ENCODE measurements at places on chromosomes 7 and 10. TPM values are rescaled to one million over a fixed set of nuclear protein-coding genes. Genes with fewer than 3 reads are reported as not detected.
A peak's percentile ranks its signal among the peaks of the same experiment; 100 is the strongest.

DNA sequence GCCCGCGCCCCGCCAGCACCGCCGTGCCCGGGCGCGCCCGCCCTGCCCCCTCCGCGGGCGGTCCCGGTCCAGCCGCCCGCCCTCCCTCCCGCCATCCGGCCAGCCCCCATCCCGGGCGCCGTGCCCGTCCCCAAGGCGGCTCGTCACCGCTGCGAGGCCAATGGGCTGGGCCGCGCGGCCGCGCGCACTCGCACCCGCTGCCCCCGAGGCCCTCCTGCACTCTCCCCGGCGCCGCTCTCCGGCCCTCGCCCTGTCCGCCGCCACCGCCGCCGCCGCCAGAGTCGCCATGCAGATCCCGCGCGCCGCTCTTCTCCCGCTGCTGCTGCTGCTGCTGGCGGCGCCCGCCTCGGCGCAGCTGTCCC lies at the start of gene HTRA1:
Gene HTRA1, plus strand, starts transcription at position 187 of the 362 bp plus-strand sequence. Its CDS starts 100 bp downstream, at position 287.
- DNase-seq = peak; percentile 62

Gene THAP5
- polyA plus RNA-seq = 7.6 TPM

DNA sequence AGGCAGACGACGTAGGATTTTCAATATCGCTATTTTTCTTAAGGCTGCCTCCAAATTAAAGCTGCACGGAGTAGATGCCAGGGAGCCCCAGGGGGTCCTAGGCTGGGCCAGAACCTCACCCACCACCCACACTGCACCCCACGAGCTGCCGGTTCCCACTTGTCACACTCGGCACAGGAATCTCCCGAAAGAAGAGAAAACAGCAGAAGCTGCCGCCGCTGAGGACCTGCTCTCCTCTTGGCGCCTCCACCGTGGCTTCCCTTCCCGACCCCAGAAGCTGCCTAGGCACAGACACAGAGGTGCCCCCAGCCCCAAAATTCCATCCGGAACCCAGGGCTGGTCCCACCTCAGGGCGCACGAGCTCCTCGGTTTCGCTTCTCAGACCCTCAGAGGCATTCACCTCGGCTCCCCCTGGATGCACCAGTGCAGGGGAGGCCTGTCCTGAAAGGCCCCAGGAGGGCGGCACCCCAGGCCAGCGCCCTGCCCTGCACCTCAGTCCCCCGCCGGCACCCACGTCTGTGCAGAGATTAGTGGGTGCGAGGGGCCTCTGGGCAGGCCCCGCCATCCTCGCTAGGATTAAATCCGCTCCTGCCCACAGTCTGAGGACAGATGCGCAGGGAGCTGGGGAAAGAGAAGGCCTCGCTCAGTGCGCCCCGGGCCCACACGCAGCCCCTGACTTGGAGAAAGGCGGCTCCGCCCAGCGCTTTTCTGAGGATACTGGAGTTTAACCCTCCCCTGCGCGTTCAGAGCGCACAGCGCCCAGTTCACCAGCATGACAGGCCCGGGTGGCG lies 99.2 kb downstream of the PTPRN2 start:
- no peak for DNase-seq

Gene VWDE
- polyA plus RNA-seq = 0.93 TPM

DNA sequence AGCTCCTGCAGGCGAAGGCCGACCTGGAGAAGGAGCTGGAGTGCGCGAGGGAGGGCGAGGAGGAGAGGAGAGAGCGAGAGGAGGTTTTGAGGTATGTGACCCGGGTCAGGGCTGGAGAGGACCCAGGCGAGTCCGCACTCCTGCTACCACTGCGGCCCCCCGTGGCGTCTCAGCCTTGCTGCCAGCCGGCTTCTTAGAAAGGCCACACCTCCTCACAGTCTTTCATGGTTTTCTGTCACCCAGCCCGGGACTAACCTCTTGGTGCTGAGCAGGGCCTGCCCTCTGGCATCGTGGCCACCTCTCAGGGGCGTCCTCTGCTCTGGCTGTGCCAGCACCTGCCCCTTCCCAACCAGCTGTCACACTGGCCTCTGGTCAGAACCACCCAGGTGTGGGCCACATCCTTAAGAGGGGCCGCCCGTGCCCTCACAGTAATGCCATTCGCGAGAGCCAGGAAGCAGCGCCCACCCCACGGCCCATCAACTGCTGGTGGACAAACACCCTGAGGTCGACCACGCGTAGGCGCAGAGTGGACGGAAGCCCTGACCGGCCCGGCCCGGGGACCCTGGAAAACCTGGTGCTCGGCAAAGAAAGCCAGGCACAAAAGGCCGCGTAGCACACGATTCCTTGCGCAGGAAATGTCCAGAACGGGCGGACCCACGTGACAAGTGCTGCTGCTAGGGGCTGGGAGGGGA lies 34.4 kb downstream of the IQCE start:
- DNase-seq = no peak

- no peak for DNase-seq
These were observed 95.5 kb downstream of the CTBP2 start for GRCh38 chr10:125064681-125065492.

DNA sequence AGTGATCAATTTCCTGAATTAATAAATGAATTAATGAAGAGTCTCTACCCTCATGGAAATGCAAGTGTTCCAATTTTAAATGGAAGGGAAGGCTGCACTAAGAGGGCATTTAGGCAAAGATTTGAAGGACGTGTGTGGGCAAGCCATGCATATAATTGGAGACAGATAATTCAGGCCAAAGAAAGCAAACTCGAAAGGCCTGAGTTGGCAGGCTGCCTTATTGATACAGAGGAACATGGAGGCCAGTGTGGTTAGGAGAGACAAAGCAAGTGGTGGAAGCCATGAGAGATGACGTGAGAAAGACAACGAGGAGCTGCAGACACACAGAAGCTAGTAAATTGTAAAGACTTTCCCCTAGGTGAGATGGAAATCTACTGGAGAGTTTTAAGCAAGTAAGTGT lies 15.4 kb upstream of the PCLO start:
- DNase-seq = no peak

DNA sequence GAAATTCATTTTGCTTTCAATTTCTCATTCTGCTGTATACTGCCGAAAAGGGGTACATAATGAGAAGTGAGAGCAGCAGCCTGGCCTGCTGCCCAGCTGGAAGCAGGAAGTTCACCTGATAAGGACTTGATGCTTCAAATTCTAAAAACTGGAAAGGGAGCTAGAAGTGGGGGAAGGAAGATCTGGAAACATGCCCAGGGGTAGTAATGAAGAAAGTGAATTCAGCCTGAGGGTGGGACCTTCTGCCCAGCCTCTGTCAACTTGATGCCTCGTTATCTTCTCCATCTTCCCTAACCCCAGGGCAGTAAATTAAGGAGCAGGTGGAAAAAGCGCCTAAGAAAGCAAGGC lies 69.4 kb downstream of the ARMH3 start:
- no peak for DNase-seq

DNA sequence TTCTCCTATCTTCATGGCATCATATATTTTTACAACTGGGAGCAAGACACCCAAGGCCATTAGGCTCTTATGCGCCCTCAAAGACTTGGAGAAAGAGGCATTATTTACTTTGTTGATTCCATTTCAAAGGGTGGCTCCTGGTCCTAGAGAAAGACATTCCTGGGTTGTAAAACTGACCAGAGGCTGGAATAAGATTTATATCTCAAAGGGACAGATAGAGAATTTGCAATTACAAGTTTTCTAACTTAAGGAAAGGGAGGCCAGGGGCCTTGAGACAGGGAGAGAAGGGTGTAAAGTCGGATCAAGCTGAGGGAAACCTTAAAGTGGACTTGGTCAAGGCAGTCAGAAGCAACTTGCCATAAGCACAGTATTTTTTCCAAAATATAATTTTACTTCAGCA lies 1086.0 kb downstream of the SORCS3 start:
- no peak for DNase-seq

GRCh38 chr10:116848944-116849247 lies 403 bp upstream of the ENO4 start:
- DNase-seq = no peak

DNA sequence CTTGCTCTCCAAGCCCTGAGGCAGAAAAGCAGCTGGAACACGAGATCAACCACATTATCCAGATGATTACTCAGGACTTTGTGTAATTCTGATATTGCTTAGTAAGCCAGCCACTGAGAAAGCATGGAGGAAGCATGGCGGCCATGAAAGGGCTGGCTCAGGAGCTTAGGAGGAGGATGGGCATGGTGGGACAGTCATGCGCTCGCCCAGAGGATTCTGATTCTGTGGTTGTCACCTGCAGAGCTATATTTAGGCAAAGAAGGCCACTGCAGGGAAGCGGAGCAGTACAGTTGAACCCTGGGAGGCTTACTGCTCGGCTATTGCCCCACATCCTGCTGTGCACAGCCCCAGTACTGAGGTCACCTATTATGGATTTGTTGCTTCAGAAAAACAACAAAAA lies 128.8 kb upstream of the DNAJB12 start:
- DNase-seq = no peak

GRCh38 chr7:1679326-1679965 lies 9.4 kb downstream of the ELFN1 start:
- no peak for DNase-seq

Gene ACTA2
- polyA plus RNA-seq = 65.7 TPM

DNA sequence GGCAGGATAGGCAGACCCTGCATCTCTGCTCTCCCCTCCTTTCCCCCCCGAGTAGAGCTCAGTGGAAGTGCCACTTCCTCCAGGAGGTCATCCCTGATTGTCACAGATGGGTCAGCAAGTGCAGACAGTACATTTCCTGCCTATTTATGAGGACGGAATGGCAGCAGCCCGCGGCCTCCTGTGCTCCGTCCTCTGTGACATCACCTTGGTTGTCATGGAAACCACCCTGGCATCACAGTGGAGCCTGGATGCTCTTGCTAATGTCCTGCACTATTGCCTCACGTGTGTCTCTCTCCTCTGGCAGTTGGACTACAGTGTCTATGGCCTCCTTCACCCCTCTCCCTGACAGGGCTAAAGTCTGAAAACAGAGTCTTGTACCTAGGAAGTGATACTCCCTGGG lies 148.6 kb downstream of the SH3PXD2A start:
- no peak for DNase-seq

DNA sequence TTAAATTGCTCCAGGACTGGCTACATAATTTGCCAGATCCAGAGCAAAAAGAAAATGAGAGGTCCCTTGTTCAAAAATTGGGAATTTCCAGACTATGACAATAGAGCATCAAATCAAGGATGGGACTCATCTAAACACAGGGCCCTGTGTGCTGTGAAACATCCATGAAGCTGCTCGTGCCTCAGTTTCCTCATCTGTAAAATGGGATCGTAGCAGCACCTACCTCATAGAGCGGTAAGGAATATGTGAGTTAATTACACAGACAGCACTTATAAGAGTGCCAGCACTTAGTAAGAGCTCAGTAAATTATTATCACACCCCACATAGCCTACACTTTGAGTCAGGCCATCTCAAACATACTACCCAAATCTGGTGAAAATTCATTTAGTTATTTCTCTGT lies 135.9 kb upstream of the RHEB start:
- no peak for DNase-seq

Gene CRYGN
- 0.70 TPM for polyA plus RNA-seq

Gene PLEKHS1
- not detected for polyA plus RNA-seq

GRCh38 chr7:29607889-29608288 lies 44.3 kb downstream of the PRR15 start:
- no peak for DNase-seq

DNA sequence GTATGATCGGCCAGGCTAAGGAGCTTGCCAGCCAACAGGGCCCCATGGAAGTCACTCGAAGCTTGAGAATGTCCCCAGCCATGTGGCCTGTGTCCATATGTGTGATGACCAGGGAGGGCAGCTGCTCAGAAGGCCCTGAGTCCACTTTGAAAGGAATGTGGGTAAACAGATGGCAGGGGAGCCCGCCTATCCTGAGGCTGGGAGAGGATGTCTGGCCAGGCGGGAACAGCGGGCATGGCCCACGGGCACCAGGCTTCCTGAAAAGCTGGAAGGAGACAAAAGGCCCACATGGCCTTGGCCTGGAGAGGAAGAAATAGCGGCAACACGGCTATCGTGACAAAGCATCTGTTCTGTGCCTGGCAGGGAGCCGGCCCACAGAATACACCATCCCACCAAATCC lies 137.9 kb upstream of the PPIF start:
- peak; percentile 53 for DNase-seq

- DNase-seq = no peak
These were observed 70.8 kb upstream of the MEOX2 start for GRCh38 chr7:15757041-15758000.

Gene NOS3
- polyA plus RNA-seq = 4.2 TPM

Gene FAM131B
- polyA plus RNA-seq = 69.6 TPM

- no peak for DNase-seq
These were observed 209.6 kb downstream of the KIAA1217 start for GRCh38 chr10:24418532-24418931.

DNA sequence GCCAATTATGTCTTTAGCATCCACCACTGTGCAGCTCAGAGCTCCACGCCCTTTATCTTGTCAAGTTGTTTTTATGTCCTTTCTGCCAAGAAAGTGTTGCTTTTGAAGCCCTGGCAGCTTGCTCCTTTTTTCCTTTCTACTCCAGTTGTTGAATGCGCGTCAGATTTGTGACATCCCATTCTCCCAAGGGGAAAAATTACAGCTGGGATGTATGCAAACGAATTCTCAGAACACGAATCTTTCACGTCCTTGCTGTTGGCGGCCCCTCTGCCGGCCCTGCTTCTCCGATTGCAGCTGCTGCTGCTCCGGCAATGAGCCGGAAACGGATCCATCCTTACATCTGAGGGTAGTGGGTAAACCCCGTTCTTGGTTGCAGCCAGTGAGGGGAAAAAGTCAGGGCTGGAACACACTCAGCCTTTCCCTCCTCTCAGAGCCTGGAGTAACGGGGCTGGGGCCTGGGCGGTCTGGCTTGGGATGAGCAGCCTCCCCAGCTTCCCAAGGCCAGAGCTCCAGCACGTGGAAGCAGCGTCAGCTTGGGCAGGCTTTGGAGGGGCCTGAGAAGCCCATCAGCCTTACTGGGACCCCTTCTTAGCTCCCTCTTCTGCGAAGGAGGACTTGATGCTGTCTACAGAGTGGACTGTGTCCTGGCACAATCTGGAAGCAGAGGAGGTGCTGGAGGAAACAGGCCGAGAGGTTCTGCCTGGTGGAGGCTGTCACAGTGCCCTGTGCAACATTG lies 79.0 kb upstream of the CHST15 start:
- DNase-seq = peak; percentile 74

DNA sequence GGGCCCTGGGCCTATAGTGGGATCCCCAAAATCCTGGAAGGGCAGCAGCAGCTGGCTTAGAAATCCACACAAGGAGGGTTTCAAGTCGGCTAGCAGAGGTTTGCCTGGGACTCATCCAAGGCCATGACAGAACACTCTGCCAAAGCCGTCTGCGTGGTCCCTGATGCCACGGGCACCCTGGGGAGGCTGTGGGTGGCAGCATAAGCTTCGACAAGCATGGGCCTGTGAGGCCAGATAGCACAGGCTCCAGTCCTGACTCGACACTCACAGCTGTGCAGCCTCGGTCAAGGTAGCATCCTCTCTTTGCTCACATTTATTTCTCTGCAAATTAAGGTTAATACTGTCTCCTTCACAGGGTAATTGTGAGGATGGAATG lies 138.3 kb downstream of the JCAD start:
- DNase-seq = no peak

Gene FAM221A
- 21.0 TPM for polyA plus RNA-seq

- DNase-seq = no peak
These were observed 3.7 kb downstream of the CFAP46 start for GRCh38 chr10:132938472-132939339.

Gene NHLRC2
- 1.8 TPM for polyA plus RNA-seq

- DNase-seq = no peak
These were observed 73.2 kb downstream of the INHBA start for GRCh38 chr7:41629711-41630111.
